Kasumi-1 (cell line): ENCODE measurements at places on chromosomes 3 and 15.

- peak; percentile 74 for DNase-seq
These were observed 7.5 kb upstream of the PGPEP1L start for GRCh38 chr15:99014803-99015697.

DNA sequence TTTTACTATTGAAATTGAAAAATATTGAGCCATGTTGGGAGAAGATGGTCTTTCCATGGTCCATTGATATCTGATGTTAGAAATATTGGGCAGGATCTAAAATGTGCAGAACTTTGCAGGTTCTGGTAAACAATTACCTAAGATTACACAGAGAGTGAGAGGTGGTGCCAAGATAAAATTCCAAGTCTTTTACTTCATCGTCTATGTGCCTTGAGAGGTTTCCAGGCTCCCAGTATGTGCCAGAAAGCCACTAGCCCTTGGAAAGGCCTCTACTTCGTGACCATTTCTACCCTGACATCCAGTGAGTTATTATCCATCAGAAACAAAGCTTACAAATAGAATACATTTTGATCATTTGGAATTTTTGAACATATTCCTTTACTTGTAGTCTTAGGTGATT lies 27.6 kb downstream of the CD200 start:
- no peak for DNase-seq

GRCh38 chr3:39148435-39149058 lies 4.8 kb downstream of the CSRNP1 start:
- DNase-seq: peak; percentile 75

GRCh38 chr3:133053532-133053931 lies 15.3 kb downstream of the TMEM108 start:
- DNase-seq: no peak

DNA sequence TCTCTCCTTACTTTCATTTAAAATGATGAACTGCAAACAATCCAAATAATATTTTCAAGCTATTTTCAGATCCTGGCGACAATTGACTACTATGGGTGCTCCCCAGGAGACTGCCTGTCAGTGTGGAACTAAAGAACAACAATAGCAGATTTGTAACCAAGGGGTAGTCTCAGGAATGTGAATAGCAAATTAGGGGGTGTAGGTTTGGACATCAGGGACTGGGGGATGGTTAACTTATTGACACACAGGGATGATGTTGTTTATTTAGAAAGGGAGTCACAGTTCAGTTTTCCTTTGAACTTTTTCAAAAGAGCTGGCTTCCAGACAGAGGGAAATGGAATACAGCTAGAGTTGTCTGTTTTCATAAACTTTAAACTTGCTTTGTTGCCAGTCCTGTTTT lies 229.8 kb downstream of the LRTM1 start:
- no peak for DNase-seq

- no peak for DNase-seq
These were observed 25.1 kb downstream of the VPS39 start for GRCh38 chr15:42182961-42183360.

DNA sequence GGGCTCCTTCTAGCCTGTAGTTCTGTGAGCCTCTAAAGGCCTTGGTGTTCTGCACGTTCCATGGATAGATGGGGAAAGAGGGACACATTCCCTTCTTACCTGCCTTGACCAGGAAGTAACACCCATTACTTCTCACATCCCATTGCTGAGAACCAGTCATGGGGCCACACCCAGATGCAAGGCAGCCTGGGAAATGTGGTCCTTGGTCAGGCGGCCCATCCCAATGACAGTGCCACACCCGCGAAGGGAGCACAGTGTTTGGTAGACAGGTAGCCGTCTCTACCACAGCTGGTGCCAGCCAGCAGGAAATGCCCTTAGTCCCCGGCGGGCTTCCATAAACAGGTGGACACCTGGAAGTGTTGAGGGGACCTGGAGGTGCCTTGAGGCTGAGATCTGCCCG lies 23.2 kb upstream of the LCTL start:
- DNase-seq: no peak

- DNase-seq: no peak
These were observed 8.1 kb downstream of the XIRP1 start for GRCh38 chr3:39184081-39184967.

GRCh38 chr3:112900113-112900512 lies 53.4 kb upstream of the CD200R1L start:
- DNase-seq: no peak

GRCh38 chr15:75532413-75533250 lies 46.5 kb downstream of the PTPN9 start:
- peak; percentile 8 for DNase-seq

- DNase-seq: no peak
These were observed 603 bp upstream of the PYDC2 start for GRCh38 chr3:191460360-191460759.

- no peak for DNase-seq
These were observed 39.2 kb downstream of the MBNL1 start for GRCh38 chr3:152307829-152308474.

GRCh38 chr15:93141371-93141794 lies 52.4 kb upstream of the RGMA start:
- DNase-seq: no peak

GRCh38 chr3:186520431-186520830 lies 23.7 kb downstream of the CRYGS start:
- DNase-seq: no peak

GRCh38 chr15:56028430-56028829 lies 35.0 kb upstream of the NEDD4 start:
- DNase-seq: no peak
